ENCODE measurements at places on chromosomes 6 and 20.
A peak's percentile ranks its signal among the peaks of the same experiment; 100 is the strongest.

- DNase-seq: no peak
Measured at GRCh38 chr6:169722362-169723199, 1.7 kb downstream of the PHF10 start.

DNA sequence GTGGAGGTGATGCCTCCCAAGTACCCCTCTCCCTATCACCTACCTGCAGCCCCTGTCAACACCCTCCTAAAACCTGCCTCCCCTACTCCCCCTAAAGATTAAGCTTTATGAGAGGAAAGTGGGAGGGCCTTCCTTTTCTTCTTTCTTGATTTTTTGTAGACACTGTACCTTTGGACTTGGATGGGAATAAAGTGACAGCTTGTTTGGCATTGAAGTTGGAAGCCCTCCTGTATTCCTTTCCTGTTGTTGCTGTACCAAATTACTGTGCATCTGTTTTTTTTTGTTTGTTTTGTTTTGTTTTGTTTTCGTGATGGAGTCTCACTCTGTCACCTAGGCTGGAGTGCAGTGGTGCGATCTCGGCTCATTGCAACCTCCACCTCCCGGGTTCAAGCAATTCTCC lies 99.3 kb upstream of the NFATC2 start:
- DNase-seq: no peak

DNA sequence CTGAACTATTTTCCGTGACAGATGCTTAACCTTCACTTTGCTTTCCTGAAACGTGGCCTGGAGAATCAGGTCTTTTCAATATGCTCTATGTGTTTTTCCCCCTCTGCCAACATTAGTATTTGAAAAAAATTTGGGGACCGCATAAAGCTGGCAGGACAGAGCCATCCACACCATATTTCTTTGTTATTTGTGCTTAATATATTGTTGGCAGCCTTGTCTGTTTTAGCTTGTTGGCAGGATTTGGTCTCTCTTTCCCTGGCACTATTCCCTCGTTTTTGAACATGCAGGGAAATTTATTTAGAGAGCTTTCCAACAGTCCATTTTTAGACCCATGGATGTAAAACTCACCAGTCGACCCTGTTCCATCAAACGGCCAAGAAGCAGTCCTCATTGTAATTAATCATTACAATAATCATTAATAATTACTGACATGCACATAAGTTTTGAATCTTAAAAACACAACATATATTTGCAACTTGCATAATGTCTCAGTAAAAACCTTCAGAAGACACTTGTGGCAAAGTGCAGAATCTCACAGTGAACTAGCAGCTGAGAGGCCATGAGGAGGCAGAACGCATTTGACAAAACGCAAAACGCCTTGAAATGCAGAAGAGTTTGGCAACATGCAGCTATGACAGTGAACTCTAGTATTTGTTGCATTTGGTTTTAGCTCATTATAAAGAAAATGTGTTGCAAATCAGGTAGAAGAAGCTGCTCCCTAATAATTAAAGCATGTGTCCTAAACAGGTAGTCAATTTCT lies 514.2 kb downstream of the C6orf118 start:
- no peak for DNase-seq

DNA sequence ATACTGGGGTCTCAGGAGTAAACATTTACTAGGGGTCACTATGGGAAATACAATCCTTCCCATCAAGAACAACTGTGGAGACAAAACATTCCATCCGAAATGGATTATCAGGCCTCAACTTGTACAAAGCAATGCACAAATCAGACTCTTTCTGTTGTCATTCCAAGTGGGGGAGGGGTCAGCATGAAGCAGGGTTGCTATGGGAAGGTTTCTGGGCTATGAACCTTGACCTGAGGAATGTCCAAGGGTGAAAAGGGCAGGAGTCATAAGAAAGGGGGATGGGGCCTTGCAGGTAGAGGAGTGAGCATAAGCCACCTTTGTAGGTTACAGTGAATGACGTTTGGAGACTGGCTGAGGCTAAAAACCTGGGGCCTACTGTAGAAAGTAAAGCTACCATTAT lies 3.1 kb downstream of the METTL24 start:
- no peak for DNase-seq

DNA sequence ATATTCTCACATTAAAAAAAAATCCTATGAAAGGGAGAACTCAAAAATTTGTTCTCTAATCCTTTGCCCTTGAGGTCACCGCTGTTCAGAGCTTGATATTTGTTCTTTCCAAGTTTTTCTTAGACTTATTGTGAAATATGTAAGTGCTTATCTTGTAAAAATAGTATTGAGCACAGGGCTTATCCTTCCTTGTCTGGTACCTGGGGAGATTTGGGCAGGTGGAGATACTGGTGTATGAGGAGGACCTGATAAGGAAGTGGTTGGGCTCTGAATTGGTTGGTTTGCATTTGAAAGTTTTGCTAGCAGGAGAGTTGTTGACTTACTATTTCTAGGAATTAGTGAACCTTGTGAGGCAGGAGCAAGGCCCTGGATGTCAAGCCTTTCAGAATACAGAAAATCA lies 28.9 kb upstream of the ANKEF1 start:
- no peak for DNase-seq

DNA sequence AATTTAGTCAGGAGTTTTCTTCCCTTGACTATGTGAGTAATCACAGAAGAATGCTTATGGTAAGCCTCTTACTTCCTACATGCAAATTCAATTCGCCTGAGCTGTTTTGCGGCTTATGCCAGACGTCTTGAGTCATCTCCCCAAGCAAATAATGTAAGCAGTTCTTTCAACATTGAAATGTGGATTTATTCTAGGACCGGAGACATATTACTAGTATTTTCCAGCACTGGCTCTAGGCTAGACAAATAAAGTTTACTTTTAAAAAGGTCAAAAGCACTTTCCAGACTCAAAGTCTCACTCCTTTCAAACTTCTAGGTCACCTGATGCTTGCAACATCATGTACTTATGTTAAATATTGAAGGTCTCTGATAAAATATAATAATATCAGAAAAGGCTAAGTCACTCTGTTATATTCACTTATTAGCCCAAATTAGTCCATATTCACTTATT lies 38.1 kb upstream of the NOX3 start:
- DNase-seq: peak; percentile 92

DNA sequence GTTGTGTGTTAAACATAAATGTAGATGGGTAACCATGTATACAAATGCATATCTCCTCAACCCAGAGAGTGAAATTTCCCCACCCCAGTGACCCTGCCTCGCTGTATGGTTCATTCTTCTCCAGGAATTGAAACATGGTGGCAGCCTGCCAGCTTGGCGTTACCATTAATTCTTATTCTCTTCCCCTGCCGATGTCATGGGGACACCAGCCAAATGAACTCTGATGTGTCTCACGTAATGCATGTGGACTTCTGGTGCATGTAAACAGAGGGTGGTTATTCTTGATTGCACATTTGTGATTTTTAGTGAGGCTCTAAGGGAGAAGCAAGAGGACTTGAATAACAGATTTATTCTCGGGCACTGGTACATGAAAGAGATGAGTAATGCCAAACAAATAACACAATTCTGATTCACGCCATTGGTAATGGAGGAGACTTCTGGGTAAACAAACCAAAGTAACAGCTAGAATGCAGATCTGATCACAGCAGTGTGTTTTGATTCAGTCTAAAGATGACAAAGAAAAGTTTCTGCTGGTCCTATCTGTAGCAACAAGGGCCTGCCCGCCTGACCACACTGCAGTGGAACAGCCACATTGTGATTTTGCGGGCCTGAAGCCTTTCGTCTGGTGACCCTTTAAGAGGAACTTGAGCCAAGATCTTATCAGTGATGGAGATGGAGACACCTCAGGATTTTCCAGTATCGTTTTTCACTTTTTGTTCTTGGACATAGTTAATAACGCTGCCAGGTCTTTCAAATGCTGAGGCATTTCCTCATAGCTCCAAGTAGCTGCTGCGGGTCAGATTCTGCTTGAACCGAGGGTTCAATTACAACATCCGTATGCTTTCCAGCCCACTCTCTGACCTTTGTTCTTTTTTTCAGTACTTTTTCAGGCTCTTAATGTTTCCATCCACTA lies 171.8 kb upstream of the AKAP12 start:
- no peak for DNase-seq

GRCh38 chr6:24441599-24441904 lies 38.8 kb downstream of the MRS2 start:
- no peak for DNase-seq

DNA sequence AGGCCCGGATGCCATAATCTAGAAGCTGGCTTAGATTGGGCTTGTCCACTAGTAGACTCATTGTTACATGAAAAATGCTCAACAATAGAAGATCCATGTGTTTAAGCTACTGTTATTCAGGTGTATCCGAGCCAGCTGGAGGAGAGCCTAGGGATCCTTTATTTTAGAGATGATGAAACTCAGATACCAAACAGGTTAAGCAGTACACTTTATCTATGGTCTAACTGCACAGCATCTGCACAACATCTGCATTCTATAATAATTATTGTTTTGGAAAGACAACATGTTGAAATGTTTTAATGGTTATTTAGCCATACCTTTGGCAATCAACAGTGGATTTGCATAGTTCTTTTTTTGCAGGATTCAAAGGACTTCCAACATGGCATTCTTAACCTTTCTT lies 134.1 kb downstream of the RFPL4B start:
- DNase-seq: no peak
